ENCODE measurements at places on chromosomes 4 and X. TPM values are rescaled to one million over a fixed set of nuclear protein-coding genes. Genes with fewer than 3 reads are reported as not detected.

ZXDB gene
- total RNA-seq: 8.0 TPM

DNA sequence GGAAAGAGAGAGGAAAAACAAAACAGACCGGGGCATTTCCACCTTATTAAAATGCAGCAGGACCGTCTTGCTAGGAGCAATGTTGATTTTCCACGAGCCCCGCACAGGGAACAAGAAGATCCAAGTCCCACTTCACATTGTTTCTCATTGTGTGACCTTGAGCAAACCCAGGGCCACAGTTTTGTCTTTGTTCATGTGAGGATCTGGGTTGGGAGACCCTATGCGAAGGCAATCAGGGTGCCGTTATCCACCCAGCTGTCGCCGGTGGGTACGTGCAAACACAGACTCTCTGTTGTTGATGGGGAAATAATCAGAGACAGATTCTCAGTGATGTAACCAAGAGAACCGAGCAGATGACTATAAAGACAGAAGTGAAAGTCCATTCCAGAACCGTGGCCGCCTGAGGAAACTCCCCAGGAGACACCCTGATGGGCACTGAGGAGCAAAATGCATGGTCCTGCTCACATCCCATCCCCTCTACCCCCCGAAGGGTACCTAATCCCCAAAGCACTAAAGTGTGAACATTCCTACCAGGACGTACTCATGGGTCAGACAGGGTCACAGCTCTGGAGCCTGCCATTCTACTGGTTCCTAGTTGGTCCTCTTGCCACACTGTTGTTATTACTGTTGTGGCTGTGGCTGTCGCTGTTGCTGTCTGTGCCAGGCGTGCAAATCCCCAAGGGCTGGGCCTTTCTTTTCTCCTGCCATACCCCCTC, 102.7 kb upstream of the RBPJ start:
- DNase-seq: no peak

DNA sequence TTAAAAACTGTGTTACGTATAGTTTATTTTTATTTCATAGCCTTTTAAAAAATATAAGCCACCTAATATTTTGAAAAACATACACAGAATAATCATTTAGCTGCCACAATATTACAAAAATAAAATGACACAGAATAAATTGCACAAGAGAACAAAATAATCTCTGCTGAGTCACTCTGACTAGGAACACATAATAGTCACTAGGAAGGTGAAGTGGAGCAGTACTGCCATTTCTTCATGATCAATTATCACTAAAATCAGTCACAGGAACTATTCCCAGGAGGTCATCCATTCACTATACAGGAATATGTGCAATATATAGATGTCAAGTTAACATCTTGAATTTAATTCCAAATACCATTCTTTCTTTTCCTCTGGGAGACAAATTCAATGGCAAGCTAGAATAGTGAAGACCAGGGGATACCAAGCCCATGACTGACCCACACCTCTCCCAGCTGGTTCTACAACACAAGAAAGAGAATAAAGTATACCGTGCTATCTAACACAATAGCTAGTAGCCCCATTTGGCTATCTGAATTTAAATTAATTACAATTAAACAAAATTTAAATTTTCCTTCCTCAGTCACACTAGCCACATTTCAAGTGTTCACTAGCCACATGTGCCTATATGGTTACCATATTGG, 5.9 kb downstream of the SMIM43 start:
- DNase-seq: no peak

GRCh38 chr4:68465058-68465457, 17.8 kb downstream of the TMPRSS11E start:
- no peak for DNase-seq

DNA sequence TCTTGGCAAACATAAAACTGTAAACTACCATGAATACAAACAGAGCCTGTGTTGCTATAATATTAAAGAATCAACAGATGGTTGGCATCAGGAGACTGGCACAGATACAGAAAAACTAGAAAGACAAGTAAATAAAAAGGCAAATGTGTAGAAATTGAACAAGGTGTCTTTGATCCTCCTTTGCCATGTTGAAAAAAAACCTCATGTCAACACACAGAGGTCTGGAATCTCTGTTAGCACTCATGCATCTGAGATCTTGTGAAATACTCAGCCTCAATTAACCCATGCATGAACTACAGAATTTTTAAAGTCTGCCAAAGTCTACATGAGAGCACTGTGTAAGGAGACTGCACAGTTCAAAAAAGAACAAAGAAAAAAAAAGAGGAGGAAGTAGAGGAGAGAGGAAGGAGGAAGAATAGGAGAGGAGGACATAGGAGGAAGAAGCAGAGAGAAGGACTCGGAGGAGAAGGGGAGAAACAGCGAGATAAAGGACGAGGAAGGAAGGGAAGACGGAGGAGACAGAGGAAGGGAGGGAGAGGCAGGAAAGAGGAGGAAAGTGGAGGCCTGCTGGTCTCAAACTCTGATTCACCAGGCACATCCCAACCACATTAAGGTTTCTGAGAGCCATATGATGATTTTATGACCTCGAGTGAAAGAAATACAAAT, 52.8 kb downstream of the PRDM5 start:
- no peak for DNase-seq

FTHL17 gene
- total RNA-seq: not detected

- DNase-seq: peak; percentile 69
Measured at GRCh38 chr4:140743194-140743931, 12.8 kb downstream of the TBC1D9 start.

DNA sequence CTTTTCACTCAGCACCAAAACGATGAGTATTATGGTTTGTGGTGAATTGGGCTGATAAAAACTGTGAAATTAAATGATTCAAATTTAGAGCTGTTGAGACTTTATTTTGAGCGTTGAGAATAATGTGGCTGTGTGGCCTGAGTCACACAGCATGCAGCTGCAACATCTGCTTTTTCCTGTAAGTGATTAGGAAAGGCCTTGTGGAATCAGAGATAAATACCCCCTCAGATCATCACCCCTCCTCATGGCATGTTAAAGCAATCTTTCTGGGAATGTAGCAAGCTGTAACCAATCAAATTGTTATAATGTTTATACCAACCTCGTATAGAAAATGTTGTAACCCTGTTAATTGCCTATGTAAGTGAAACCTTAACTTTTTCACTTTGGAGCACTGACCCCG, 90.0 kb upstream of the GRPR start:
- no peak for DNase-seq

DNA sequence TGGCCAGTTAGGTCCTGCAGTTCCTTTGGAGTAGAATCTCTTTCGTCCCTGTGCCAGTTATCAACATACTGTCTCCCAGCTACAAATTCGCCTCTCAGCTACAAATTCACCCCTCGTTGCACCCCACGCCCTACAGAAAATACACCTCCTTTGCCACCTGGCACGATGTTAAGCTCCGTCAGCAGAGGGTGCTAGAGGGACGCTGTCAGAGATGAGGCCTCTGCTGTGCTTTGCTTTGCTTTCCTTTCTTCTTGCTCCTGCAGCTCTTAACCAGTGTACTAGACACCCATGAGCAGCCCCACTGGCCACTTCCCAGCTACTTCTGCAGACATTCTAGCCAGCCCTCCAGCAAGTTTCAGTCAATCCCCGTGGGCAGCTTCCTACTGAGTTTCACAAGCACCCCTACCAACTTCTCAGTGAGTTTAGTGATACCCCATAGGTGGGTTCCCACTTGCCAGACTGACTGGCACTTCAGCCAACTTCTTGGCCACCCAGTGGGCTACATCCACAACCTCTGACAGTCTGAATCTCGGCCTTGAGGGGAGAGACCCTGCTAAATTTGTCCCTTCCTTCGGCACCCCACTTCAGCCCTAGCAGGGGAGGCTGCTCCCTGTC, 21.8 kb downstream of the HAUS3 start:
- peak; percentile 77 for DNase-seq

DNA sequence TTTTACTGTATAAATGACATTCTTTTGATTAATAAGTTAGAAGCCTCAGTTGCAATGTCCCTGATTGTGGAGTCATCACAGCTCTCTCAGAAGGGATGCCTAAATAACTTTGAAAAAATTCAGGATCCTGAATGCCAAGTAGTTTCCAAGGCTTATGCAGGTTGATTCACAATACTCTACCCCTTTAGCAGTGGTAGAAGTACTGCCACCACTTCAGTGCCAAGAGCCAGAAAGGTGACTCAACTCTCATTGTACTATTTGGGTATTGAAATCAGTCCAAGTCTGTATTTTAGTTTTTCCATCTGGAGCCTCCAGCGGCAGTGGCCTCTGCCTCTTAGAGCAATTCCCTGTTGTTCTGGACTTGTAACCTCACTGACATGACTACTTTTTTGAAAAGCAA, 320.1 kb upstream of the NDST4 start:
- no peak for DNase-seq

GRCh38 chr4:140092094-140092851, 61.7 kb downstream of the MAML3 start:
- no peak for DNase-seq

- no peak for DNase-seq
Measured at GRCh38 chr4:98446499-98447375, 185.6 kb downstream of the RAP1GDS1 start.

DNA sequence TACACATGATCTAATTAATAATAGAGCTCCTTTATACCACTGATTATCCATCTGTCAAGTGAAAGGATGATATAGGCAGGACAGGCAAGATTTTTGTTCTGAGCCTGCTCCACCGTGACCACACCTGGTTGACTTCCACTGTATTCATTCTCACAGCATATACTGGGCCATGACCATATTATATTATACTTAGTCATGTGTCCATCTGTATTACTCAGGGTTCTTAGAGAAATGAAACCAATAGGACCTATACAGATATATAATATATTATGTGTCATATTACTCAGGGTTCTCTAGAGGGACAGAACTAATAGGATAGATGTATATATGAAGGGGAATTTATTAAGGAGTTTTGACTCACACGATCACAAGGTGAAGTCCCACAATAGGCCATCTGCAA, 675.1 kb downstream of the GRXCR1 start:
- no peak for DNase-seq

MCF2 gene
- 1.7 TPM for total RNA-seq

GRCh38 chrX:153564047-153564606, 34.8 kb downstream of the CCNQ start:
- DNase-seq: no peak

DNA sequence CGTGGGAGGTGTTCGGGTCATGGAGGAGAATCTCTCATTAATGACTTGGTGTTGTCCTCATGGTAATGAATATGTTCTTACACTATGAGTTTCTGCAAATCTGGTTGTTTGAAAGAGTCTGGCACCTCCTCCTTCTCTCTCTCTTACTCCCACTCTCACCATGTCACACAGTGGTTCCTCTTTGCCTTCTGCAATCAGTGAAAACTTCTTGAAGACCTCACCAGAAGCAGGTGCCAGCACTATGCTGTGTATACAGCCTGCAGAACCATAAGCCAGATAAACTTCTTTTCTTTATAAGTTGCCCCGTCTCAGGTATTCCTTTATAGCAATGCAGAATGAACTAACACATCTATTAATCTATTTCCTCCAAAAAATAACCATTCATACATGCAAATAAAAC, 275.0 kb downstream of the ANTXR2 start:
- DNase-seq: no peak

DNA sequence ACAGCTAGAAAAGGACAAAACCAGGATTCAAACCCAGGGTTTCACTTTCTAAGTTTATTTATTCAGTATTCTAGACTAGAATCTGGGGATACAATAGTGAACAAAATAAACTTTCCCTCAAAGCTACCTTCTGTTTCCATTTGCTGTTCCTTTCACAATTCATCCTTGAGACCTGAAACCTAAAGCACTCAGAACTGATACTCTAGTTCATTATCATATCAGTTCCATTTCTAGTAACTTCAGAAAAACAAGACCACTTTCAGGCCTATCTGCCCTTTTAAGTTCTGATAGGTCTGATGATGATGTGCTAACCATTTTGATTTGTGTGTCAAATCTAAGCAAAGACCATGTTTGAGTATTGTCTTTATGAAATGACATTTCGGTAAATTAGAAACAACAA, 7.8 kb upstream of the XK start:
- no peak for DNase-seq

- DNase-seq: no peak
Measured at GRCh38 chr4:85595098-85595775, 120.3 kb downstream of the ARHGAP24 start.

- no peak for DNase-seq
Measured at GRCh38 chrX:47587091-47587891, 5.1 kb downstream of the TIMP1 start.

- no peak for DNase-seq
Measured at GRCh38 chrX:139692506-139692849, 15.5 kb downstream of the MCF2 start.

DNA sequence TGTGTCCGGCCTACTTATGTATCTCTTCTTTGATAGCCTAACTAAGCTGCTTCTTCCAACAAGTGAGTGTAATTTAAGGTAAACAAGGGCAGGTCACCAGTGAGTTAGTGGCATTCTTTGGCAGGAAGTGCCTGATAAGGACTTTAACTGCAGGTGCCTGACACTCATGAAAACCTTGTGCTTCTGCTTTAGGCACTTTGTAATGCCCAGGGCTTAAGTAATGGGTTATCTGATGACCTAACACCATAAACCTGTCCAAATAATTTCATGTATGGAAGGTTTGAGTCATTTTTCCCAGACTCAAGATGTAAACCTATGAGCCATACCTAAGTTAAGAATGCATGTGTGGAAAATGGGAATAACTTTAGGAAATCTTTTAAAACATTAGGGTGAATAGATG, 43.0 kb downstream of the BCOR start:
- no peak for DNase-seq

DAPP1 gene
- not detected for total RNA-seq

DNA sequence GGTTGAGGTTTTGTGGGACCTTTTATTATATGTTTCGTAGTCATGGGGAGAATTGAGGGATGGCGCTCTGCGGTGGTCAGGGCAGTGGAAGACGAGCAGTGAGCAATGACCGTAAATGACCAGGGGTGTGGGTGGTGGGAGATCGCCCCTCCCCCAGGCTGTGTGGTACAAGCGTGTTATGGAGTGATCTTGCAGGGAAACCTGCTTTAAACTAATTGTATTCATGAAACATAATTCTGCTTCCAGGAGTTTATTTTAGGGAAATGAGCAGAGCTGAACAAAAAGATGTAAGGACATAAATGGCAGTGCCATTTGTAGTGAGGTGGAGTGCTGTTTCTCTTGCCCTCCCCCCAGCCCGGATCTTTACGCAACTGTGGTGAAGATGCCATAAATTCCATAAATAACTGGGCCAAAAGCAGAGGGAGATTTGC, 20.2 kb downstream of the GYG2 start:
- DNase-seq: peak; percentile 36

- DNase-seq: no peak
Measured at GRCh38 chr4:109560687-109561461, 828 bp downstream of the MCUB start.

DNA sequence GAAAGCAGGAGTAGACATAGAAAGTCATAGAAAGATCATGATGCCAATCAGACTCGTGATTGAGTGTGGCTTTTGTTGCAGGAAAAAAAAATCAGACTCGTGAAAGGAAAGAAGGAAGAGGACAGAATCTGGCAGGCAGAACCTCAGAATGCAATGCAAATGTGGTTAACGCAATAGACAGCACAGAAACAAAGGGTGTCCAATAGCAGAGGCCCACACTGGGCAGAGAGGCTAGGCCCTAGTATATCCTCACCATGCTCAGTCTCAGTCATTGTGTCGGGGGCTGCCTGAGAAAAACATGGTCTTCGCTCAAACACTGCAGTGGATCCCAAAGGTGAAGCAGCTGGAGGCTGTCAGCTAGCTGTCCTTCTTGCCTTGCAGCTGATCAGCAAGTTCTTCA, 102.8 kb upstream of the MAOA start:
- DNase-seq: peak; percentile 21

GATA1 gene
- not detected for total RNA-seq

PAK3 gene
- total RNA-seq: 0.03 TPM

- no peak for DNase-seq
Measured at GRCh38 chr4:146647615-146648460, 9.1 kb downstream of the POU4F2 start.

ADGRG2 gene
- not detected for total RNA-seq

CT83 gene
- total RNA-seq: 0.83 TPM

ENAM gene
- total RNA-seq: not detected

All from SK-MEL-5 (cell line).